ENCODE measurements at places on chromosomes 16 and 17.

GRCh38 chr16:77918809-77919707, 103.3 kb upstream of the CLEC3A start:
- H3K36me3 ChIP-seq: no peaks in the 10 kb centered on the region
- peaks cover 10% of the 10 kb centered on the region for H3K4me1 ChIP-seq

- H3K4me3 ChIP-seq: peak overlapping the region; percentile 32
- H3K27me3 ChIP-seq: no peaks in the 10 kb centered on the region
- H3K36me3 ChIP-seq: no peaks in the 10 kb centered on the region
- peaks cover 75% of the 10 kb centered on the region for H3K4me1 ChIP-seq
- DNase-seq: no peak
Measured at GRCh38 chr17:38444151-38444550, 15.9 kb downstream of the ARHGAP23 start.

GRCh38 chr17:29124925-29125273, 55.3 kb downstream of the MYO18A start:
- H3K27ac ChIP-seq: no peak overlapping the region
- H3K36me3 ChIP-seq: peaks cover 17% of the 10 kb centered on the region
- H3K4me3 ChIP-seq: no peak overlapping the region
- peaks cover 21% of the 10 kb centered on the region for H3K4me1 ChIP-seq

- no peaks in the 10 kb centered on the region for H3K36me3 ChIP-seq
- no peak overlapping the region for H3K4me3 ChIP-seq
- DNase-seq: no peak
- H3K27ac ChIP-seq: no peak overlapping the region
- peaks cover 61% of the 10 kb centered on the region for H3K4me1 ChIP-seq
Measured at GRCh38 chr16:72935896-72936295, 112.0 kb downstream of the ZFHX3 start.

GRCh38 chr17:3896108-3896967, 3.5 kb upstream of the CAMKK1 start:
- no peak for DNase-seq
- H3K4me3 ChIP-seq: no peak overlapping the region
- H3K36me3 ChIP-seq: no peaks in the 10 kb centered on the region

DNA sequence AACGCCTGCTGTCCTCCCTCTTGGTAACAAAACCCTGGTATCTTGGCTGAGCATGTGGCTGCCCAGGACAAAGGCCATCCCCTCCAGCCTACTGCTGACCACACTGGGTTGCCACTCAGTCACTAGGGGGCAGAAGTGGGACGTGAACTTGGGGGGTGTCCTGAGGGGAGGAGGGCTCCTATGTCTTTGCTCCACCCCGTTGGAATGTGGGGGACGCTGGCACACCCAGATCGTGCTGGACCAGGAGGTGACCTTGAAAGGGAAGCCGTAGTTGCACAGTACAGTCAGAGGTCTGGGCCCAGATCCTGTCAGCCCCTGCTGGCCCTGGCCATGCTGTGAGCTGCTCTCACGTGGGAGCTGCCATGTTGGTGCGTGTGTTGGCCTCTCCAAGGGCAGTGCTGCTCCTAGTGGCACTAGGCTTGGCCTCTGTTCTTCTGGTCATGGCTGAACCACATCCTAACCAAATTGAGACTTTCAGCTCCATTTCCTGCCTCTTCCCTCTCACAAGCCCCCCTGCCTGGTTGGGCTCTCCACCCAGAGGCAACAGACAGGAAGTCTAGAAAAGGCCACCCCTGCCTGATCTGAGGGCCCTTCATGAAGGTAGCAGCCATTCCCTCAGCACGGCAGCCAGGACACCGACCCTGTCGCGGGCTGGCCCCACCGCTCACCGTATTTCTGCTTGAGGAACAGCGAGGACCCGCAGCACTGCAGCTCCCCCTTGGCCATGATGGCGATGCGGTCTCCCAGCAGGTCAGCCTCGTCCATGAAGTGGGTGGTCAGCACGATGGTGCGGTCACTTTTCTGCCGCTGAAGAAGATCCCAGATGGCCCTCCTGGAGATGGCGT, 29.0 kb upstream of the RNPS1 start:
- H3K27me3 ChIP-seq: no peaks in the 10 kb centered on the region
- no peak overlapping the region for H3K4me3 ChIP-seq
- DNase-seq: no peak
- no peak overlapping the region for H3K27ac ChIP-seq
- H3K36me3 ChIP-seq: peaks cover 94% of the 10 kb centered on the region

- peaks cover 55% of the 10 kb centered on the region for H3K4me1 ChIP-seq
- H3K36me3 ChIP-seq: no peaks in the 10 kb centered on the region
- no peak for DNase-seq
- H3K4me3 ChIP-seq: peak overlapping the region; percentile 90
- no peaks in the 10 kb centered on the region for H3K27me3 ChIP-seq
- peak overlapping the region; percentile 99 for H3K27ac ChIP-seq
Measured at GRCh38 chr16:27314161-27314723, 468 bp downstream of the IL4R start.

GRCh38 chr17:66620528-66620927, 214.4 kb upstream of the CACNG5 start:
- H3K4me3 ChIP-seq: no peak overlapping the region
- DNase-seq: no peak
- H3K36me3 ChIP-seq: no peaks in the 10 kb centered on the region
- H3K27ac ChIP-seq: no peak overlapping the region
- no peaks in the 10 kb centered on the region for H3K4me1 ChIP-seq
- no peaks in the 10 kb centered on the region for H3K27me3 ChIP-seq

- no peak overlapping the region for H3K27ac ChIP-seq
- no peak overlapping the region for H3K4me3 ChIP-seq
- no peaks in the 10 kb centered on the region for H3K36me3 ChIP-seq
- H3K27me3 ChIP-seq: no peaks in the 10 kb centered on the region
- DNase-seq: no peak
- H3K4me1 ChIP-seq: no peaks in the 10 kb centered on the region
Measured at GRCh38 chr16:81158964-81159363, 62.8 kb upstream of the GCSH start.

- H3K27me3 ChIP-seq: no peaks in the 10 kb centered on the region
- H3K27ac ChIP-seq: no peak overlapping the region
- H3K36me3 ChIP-seq: no peaks in the 10 kb centered on the region
Measured at GRCh38 chr17:52237151-52237550, 78.6 kb upstream of the CA10 start.

GRCh38 chr16:72174726-72175125, 2.8 kb upstream of the PMFBP1 start:
- no peak for DNase-seq
- H3K4me3 ChIP-seq: no peak overlapping the region
- H3K36me3 ChIP-seq: no peaks in the 10 kb centered on the region
- H3K4me1 ChIP-seq: no peaks in the 10 kb centered on the region
- no peak overlapping the region for H3K27ac ChIP-seq
- no peaks in the 10 kb centered on the region for H3K27me3 ChIP-seq

DNA sequence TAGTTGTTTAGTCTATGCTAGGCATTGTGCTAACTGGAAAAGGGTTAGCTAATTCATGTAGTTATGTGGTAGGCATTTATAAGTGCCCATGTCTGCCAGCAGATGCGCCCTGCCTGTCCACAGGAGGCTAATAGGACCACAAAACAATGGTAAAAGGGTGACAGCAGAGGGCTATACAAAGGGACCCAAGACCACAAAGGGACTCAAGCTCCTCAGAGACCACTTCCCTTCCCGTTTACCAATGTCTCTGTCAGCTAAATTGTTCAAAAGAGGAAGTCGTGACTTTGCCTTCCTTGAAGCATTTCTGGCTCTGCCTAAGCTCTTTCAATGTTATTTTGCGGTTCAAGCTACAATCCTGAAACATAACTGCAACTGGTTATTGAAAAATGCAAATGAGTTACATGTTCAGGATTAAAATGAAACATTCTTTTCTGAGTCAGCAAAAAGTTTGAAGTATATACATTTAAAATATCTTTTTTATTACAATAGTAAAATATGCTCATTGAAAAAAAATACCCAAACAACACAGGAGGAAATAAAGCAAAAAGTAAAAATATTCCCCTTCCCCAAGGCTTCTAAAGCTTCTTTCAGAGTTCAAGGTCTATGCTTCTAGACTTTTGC, 149.2 kb downstream of the MAF start:
- no peaks in the 10 kb centered on the region for H3K4me1 ChIP-seq
- no peaks in the 10 kb centered on the region for H3K27me3 ChIP-seq
- no peak overlapping the region for H3K27ac ChIP-seq
- no peak overlapping the region for H3K4me3 ChIP-seq

DNA sequence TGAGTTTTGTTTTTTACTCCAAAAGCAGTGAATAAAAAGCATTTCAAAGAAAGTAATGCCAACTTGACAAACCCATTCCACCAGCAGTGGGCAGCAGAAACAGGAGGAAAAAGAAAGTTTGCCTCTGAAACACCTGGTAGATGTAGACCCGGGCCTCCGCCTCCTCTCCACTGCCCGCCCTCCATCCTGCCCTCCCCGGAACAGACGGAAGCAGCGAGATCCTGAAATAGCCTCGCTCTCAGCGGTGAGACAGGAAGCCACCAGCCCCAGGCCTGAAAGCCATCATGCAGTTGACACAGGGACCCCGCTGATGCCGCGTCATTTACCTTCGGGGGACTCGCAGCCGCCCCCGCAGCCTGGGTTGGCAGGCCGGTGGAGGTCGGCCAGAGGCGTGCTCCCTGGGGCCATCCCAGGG, 67.8 kb downstream of the C16orf78 start:
- no peak overlapping the region for H3K4me3 ChIP-seq
- peaks cover 11% of the 10 kb centered on the region for H3K4me1 ChIP-seq
- no peaks in the 10 kb centered on the region for H3K27me3 ChIP-seq
- no peaks in the 10 kb centered on the region for H3K36me3 ChIP-seq
- no peak overlapping the region for H3K27ac ChIP-seq
- no peak for DNase-seq

GRCh38 chr17:64632194-64632593, 29.9 kb downstream of the SMURF2 start:
- no peaks in the 10 kb centered on the region for H3K36me3 ChIP-seq
- DNase-seq: no peak
- H3K4me3 ChIP-seq: no peak overlapping the region
- no peak overlapping the region for H3K27ac ChIP-seq
- H3K4me1 ChIP-seq: peaks cover 17% of the 10 kb centered on the region

DNA sequence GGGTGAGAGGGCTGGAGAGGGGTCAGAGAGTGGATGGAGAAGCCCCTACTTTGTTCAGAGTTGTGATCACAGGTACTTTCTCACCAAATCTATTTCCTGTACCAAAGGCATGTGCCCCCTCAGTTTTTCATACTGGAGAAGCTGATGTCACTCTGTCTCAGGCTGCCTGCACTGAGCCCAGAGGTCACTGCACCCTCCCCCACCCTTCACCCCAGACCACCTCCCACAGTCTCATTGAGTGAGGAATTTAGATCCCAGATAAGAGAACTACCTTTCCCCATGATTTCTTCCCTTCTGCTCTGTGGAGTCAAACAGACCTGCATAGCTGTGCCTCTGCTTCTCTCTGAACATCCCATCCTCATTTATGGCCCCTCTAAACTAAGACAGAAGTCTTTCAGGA, 140.0 kb upstream of the IRX6 start:
- H3K4me3 ChIP-seq: no peak overlapping the region
- H3K27ac ChIP-seq: no peak overlapping the region
- DNase-seq: no peak
- H3K36me3 ChIP-seq: no peaks in the 10 kb centered on the region
- peaks cover 28% of the 10 kb centered on the region for H3K27me3 ChIP-seq

DNA sequence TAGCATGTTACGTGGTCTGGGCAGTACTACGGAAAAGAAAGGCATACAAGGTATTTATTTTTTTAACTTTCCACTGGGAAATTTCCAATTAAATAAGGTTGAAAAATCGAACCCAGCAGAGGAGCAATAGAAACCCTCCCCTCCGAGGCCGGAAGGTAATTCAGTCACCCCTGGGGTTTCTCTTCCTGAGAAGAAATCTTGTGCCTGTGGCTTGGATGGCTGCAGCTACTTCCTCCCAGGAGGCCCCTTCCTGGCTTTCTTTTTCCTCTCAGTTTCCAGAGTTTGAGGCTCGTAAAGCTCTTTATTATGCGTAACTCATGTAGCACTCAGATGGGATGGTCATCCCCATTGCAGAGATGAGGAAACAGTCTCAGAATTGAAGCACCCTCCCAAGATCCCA, 140.3 kb downstream of the ASIC2 start:
- H3K4me1 ChIP-seq: no peaks in the 10 kb centered on the region
- no peak overlapping the region for H3K4me3 ChIP-seq
- no peaks in the 10 kb centered on the region for H3K27me3 ChIP-seq
- DNase-seq: no peak
- H3K27ac ChIP-seq: no peak overlapping the region

- no peak overlapping the region for H3K4me3 ChIP-seq
- no peaks in the 10 kb centered on the region for H3K36me3 ChIP-seq
- H3K4me1 ChIP-seq: peaks cover 40% of the 10 kb centered on the region
- H3K27me3 ChIP-seq: no peaks in the 10 kb centered on the region
Measured at GRCh38 chr17:49218941-49219913, 8.7 kb downstream of the ABI3 start.

DNA sequence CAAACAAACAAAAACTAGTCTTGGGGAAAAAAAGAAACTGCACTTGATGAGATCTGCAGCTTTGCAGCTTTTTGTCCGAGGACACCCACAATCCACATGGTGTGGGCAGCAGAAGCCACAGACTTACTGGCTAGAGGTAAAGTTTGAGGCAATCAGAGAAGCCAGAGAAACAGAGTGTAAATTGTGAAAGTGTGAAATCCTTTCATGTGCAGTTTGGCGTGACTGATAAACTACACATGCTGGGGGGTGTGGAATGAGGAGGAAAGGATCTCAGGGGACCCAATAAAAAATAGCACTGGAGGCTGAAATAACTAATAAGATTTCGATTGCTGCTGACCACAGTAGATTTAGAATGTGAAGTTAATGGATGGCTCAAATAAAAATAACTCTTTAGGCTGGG, 42.4 kb upstream of the HOXB13 start:
- no peak overlapping the region for H3K4me3 ChIP-seq
- H3K27ac ChIP-seq: no peak overlapping the region
- no peaks in the 10 kb centered on the region for H3K36me3 ChIP-seq
- no peak for DNase-seq
- H3K27me3 ChIP-seq: peaks cover 58% of the 10 kb centered on the region

DNA sequence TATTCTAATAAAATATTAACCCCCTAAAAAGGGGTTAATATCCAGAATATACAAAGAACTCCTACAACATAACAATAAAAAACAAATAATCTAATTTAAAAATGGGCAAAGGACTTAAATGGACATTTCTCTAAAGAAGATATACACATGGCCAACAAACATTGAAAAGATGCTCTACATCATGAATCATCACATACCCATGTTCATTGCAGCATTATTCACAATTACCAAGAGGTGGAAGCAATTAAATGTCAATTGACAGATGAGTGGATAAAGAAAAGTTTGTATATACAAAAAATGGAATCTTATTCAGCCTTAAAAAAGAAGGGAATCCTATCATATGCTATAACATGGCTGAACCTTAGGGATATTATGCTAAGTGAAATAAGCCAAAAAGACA, 36.8 kb downstream of the CPD start:
- peaks cover 27% of the 10 kb centered on the region for H3K4me1 ChIP-seq
- no peak for DNase-seq
- no peaks in the 10 kb centered on the region for H3K27me3 ChIP-seq
- H3K36me3 ChIP-seq: no peaks in the 10 kb centered on the region

- no peaks in the 10 kb centered on the region for H3K27me3 ChIP-seq
- no peak overlapping the region for H3K27ac ChIP-seq
- no peak overlapping the region for H3K4me3 ChIP-seq
- H3K36me3 ChIP-seq: no peaks in the 10 kb centered on the region
Measured at GRCh38 chr16:10850478-10850850, 26.5 kb upstream of the CIITA start.
